ENCODE measurements at places on chromosomes 1 and 21.

DNA sequence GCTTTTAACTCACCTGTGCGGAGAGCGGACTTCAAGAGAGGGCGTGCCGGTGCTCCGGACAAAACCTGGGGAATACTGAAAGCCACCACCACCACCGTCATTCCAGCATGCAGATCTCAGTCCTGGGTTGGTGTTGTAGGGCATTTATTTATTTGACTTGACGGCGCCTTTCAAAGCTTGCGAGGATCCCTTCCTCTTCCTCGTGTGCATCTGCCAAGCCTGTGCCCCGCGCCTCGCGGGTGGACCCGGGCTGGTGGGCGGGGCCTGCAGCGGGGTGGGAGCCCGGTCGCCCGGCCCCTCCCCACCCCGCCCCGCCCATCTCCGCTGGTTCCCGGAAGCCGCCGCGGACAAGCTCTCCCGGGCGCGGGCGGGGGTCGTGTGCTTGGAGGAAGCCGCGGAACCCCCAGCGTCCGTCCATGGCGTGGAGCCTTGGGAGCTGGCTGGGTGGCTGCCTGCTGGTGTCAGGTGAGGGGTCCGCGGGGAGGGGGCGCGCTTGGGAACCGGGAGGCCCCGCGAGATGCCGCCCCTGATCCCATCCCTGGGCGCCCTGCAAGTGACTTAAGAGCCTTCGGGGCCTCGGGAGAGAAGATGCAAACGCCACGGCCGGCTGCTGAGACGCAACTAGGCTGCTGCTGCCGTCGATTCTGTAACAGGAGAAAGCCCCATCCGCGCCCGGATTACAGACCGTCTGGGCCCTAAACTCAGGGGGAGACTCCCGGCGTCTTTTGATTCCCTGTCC, at the start of gene IL10RB:
IL10RB (plus strand) TSS at position 318 of the 739 bp plus-strand sequence; CDS start at position 417, 99 bp downstream.
- DNase-seq = peak; percentile 62

DNA sequence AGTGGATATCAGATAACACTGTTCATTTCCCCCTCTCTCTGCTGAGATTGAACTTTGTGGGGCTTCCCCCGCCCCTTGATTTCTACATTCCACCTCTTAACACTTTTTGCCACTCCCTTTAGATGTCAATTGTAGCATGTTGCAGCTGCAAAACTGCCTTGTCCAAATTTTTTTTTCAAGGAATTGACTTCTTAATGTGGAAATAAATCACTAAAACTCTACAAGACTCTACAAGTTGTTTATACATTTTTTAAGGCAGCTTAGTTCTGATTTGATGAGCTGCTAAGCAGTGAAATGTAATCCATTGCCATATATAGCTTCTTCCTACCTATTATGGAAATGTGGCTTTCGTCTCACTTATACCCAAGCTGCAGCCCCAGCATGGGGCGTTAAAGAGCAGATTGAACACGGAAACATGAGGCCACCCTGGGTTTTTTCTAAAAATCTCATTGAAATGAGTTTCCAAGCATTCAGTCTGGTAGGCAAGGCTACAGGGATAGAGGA, 132.2 kb downstream of the SYT2 start:
- no peak for DNase-seq

GRCh38 chr1:150577557-150578271, 1.7 kb downstream of the MCL1 start:
- no peak for DNase-seq

DNA sequence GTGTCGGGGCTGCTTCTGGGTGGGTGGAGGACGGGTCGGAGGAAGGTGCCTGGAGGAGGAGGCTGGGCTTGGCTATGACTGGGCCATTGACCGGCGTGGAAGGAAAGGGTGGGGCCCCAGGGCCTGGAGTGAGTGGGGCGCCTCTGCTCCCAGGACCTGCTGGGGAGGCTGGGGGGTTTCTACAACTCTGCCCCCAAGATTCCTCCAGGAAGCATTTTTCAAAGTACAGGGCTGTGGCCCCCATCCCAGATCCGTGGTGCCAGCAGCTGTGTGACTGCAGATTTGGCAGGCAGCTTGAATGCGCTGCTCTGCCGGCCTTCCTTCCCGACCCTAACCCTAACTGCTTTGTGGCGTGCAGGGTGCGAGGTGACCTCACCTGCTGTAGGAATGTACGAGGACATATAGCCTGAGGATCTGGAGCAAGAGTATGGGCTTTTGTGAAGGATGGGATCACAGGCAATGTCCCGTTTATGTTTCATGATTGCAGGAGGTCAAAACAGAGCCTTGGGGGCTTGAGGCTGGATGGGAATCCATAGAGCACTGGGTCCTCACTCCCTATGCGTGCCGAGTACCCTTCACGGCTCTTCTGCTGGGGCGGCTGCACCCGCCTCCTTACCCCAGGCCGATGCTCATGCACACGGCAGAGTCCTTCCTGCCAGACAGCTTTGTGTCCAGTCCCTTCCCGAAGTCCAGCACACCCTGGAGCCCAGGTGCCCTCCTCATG, 24.7 kb downstream of the TRPM2 start:
- DNase-seq = no peak

DNA sequence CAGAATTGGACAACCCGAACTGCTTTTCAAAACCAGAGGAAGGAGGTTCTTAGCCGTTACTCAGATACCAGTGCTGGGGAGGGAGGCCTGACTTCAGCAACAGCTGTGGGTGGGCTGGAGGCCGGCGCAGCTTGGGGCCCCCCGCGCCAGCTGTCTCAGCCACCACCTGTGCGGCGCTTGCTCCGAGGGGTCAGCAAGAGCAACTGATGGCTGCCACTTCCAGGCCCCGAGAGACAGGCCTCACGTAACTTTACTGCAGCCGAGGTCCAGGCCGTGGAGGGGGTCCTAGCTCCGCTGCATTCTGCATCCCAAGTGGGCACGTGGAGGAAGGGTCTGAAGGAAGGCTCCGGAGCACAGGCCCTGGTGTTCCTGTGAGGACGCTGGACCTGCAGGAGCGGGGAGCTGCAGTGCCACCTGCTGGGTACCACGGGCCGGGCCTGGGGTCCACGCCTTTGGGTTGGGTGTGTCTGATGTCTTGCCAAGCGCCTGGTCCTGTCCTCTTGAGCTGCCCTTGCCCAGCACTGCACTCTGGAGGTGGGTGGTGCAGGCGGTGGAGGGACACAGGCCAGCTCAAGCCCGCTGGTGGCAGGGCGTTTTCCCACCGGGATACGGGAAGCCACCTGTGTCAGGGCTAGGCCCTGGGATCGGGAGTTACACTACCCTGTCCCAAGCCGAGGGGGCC, 9.8 kb downstream of the THAP3 start:
- DNase-seq = no peak

GRCh38 chr1:84489766-84490165, 10.7 kb downstream of the RPF1 start:
- DNase-seq = no peak

GRCh38 chr1:20351911-20352701, 61.4 kb downstream of the VWA5B1 start:
- no peak for DNase-seq

GRCh38 chr1:182397653-182398393, 2.6 kb downstream of the TEDDM1 start:
- DNase-seq = no peak

DNA sequence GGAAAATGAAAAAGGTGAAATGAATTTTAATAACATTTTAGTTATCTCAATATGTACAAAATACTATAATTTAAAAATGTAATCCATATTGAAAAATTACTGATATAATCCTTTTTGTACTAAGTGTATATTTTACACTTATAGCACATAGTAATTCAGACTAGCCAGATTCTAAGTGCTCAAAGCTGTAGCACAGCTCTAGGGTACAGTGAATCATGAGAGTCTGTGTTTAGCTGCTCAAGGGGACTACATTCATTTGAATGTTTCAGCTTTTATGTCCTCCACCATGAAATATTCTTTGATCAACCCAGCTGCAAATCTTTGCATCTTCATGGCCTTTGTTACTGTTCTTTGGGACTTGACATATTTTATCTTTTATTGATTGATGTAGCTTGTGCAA, 15.7 kb downstream of the CD53 start:
- no peak for DNase-seq

DNA sequence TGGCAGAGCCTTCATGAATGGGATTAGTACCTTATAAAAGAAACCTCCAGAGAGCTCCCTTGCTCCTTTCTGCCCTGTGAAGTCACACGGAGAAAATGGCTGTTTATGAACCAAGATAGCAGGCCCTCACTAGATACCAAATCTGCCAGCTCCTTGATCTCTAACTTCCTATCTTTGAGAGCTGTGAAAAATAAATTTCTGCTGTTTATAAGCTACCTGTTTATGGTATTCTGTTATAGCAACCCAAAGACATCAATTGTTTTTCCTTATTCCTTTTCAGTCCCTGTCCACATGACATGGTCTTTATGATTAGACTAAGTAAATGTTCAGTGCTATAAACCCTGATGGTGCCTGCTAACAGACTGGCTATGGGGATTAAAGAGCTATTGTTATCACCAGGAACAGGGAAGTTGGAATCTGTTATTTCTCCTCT, 9.7 kb upstream of the STIL start:
- DNase-seq = no peak

DNA sequence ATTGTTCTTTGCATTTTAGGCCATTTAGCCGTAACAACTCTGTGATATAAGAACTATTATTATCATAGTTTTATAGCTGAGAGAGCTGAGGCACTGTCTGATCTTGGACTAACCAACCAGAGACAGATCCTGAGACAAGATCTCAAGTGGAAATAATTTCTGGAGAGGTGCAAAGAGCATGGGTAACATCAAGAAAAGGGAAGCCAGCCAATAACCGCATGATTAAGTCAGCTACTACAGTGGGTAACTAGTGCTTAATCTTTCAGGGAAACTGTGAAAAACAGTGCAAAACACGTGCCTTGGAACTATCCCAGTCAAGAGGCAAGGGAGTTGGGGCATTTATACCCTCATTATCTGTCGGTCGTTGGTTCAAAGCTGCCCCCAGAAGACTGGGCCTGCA, 105.8 kb downstream of the OMA1 start:
- no peak for DNase-seq
